ENCODE measurements at places on chromosomes 3 and 15. TPM values are rescaled to one million over a fixed set of nuclear protein-coding genes. Genes with fewer than 3 reads are reported as not detected.

DNA sequence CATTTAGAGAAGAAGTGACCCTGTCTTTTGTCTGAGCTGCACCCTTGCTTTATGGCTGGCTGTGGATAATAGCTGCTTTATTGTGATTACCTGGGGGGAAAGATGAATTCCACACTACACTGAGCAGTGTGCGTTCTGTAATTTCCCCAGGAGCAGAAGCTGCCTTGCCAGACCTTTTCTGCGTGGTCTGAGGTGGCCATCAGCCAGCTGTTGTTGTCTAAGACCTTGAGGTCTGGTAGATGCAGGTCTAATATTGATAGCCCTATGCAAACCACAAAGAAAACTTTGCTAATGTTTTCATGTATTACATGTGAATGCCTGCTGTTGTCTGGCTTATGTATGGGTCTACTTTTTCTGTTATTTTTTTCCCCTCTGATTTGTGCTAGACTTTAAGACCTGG is 144.6 kb downstream of the THSD4 start:
- no peaks in the 10 kb centered on the region for H3K36me3 ChIP-seq
- DNase-seq, result no peak
- H3K27ac ChIP-seq, result no peak overlapping the region
- no peak overlapping the region for H3K4me3 ChIP-seq
- no peaks in the 10 kb centered on the region for H3K27me3 ChIP-seq
- no peaks in the 10 kb centered on the region for H3K4me1 ChIP-seq

- H3K4me3 ChIP-seq, result no peak overlapping the region
- H3K27me3 ChIP-seq, result no peaks in the 10 kb centered on the region
- no peak for DNase-seq
- H3K36me3 ChIP-seq, result no peaks in the 10 kb centered on the region
Observed at GRCh38 chr3:30331519-30331918, 274.9 kb upstream of the TGFBR2 start.

The ZNF80 gene
- total RNA-seq, result 0.74 TPM

- no peak for DNase-seq
- no peaks in the 10 kb centered on the region for H3K27me3 ChIP-seq
Observed at GRCh38 chr3:84510007-84510406, 448.8 kb upstream of the CADM2 start.

DNA sequence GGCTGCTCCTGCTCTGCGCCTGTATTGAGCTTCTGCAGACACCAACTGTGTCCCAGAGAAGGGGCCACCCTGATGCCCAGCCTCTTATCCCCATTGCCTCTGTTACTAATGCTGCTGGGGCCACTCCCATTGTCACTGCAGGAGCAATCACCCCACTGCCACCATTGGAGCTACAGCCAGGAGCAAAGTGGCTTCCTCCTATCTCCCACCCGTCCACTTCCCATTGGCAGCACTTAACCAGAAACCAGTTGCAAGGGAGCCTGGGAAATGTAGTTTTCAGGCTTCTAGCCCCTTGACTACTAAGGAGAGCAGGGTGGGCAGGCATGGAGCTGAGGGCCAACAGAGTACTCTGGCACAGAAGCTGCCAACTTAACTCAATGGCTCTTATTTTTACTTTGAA is 55.9 kb upstream of the KLF13 start:
- H3K27ac ChIP-seq, result no peak overlapping the region
- peak; percentile 77 for DNase-seq
- no peak overlapping the region for H3K4me3 ChIP-seq
- H3K4me1 ChIP-seq, result peaks cover 8% of the 10 kb centered on the region
- no peaks in the 10 kb centered on the region for H3K36me3 ChIP-seq

GRCh38 chr3:174322789-174323188 is 536.3 kb upstream of the NAALADL2 start:
- no peak overlapping the region for H3K27ac ChIP-seq
- no peaks in the 10 kb centered on the region for H3K36me3 ChIP-seq

DNA sequence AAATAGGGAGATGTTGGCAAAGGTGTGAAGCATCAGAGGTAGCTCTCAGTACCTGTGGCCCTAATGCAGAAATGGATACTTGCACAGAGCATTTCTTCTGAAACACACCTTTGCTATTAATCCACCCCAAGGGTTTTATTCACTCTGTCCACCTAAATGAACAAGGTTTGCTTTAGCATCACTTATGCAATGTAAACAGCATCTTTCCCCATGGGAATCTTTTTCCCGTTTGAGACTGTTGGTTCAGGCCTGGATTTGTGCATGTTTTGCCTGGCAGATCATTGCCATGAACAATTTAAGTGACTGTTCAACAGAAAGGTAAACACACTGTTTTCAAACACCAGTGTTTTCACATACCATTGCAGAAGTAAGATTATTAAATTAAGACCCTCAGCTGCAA is 508.3 kb downstream of the SOX2 start:
- H3K4me3 ChIP-seq, result no peak overlapping the region
- no peaks in the 10 kb centered on the region for H3K36me3 ChIP-seq
- no peak overlapping the region for H3K27ac ChIP-seq
- H3K4me1 ChIP-seq, result no peaks in the 10 kb centered on the region
- no peak for DNase-seq

- no peak overlapping the region for H3K4me3 ChIP-seq
- no peaks in the 10 kb centered on the region for H3K36me3 ChIP-seq
- no peak for DNase-seq
- H3K4me1 ChIP-seq, result peaks cover 11% of the 10 kb centered on the region
- no peak overlapping the region for H3K27ac ChIP-seq
- H3K27me3 ChIP-seq, result no peaks in the 10 kb centered on the region
Observed at GRCh38 chr15:78570710-78571109, 5.4 kb downstream of the CHRNA5 start.

DNA sequence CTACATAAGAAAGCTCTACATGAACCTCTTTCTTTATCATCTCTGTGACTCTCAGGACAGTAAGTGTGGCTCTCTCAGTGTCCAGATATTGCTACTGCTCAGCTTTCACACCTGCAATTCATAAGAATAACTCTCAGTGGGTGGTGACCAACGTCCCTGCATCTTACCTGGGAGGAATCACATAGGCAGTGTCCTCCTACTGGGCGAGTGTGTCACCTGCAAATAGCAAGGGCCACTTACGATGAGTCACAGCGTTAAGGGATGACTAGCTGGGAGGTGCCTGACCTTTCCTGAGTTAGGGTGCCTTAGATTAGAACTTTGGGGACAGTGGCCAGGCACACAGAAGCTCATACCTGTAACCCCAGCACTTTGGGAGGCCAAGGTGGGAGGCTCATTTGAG is 90.8 kb upstream of the C3orf80 start:
- H3K27ac ChIP-seq, result no peak overlapping the region
- no peak for DNase-seq
- H3K36me3 ChIP-seq, result no peaks in the 10 kb centered on the region
- H3K4me3 ChIP-seq, result no peak overlapping the region

The MEF2A gene
- total RNA-seq, result 51.3 TPM

DNA sequence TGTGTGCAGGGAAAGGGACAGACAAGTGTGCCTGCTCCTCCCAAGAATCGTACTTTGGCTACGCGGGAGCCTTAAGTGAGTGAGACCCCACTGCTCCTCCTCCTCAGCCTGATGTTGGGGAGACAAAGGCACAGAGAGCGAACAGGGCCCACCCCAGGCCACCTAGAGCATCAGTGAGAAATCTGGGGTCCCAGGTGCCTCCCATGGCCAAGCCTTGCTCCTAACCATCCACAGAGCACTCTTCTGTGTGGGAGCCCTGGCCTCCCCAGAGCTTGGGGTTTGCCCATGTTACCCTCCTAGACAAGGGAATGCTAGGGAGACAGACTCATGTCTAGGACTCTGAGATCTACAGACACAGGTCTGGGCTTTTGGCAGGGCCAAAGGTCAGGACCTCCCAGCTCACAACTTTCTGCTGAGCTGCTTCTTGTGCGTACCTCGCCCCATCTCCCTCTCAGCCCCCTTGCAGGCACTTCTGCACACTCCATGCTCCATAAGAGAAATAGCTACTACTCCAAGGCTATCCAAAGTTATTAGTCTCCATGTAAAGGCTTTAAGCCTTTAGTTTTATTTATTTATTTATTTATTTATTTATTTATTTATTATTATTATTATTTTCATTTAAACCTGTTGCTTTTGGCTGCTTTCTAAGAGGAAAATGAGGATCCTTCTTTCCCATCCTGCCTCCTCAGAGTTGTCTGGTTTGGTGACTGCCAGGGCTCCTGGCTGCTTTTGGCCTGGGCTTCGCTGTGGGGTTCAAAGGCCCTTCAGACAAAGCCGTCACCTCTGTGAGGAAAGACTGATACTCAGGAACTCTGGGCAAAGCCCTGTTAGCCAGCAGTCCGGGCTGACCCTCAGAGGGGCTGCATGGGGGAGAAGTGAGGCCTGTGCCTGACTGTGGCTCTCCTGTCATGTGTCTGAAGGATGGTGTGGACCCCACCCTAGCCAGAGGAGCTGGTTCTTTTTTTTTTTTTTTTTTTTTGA is 32.8 kb upstream of the TOPBP1 start:
- no peak overlapping the region for H3K4me3 ChIP-seq
- no peaks in the 10 kb centered on the region for H3K4me1 ChIP-seq
- no peaks in the 10 kb centered on the region for H3K27me3 ChIP-seq
- H3K36me3 ChIP-seq, result no peaks in the 10 kb centered on the region
- H3K27ac ChIP-seq, result no peak overlapping the region
- peak; percentile 82 for DNase-seq

GRCh38 chr3:186998937-186999368 is 68.6 kb downstream of the ST6GAL1 start:
- H3K27me3 ChIP-seq, result no peaks in the 10 kb centered on the region
- no peaks in the 10 kb centered on the region for H3K4me1 ChIP-seq
- DNase-seq, result no peak
- no peak overlapping the region for H3K4me3 ChIP-seq

The C3orf70 gene
- total RNA-seq, result 5.6 TPM

GRCh38 chr3:54760201-54760600 is 167.7 kb downstream of the LRTM1 start:
- H3K36me3 ChIP-seq, result no peaks in the 10 kb centered on the region
- no peak overlapping the region for H3K4me3 ChIP-seq
- no peaks in the 10 kb centered on the region for H3K27me3 ChIP-seq
- no peak overlapping the region for H3K27ac ChIP-seq
- no peaks in the 10 kb centered on the region for H3K4me1 ChIP-seq

The GUCA1C gene
- not detected for total RNA-seq

DNA sequence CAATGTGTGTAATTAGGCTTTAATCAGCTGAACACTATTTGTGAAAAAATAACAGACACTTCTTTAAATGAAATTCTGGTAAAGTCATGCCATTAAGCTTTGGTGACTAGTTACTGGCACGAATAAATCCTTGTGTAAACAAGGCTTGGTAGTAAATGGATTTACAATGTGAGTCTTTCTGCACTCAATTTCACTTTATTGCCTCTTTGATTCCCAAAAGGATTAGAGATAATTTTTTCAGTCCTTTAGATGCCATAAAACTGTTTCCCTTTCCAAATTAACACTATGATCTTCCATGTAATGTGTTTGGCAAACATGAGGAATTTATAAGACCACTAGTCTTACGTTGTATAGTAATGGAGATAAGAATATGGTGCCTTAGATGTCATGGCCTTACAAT is 339.5 kb upstream of the DNAJC19 start:
- H3K27ac ChIP-seq, result no peak overlapping the region
- H3K4me3 ChIP-seq, result no peak overlapping the region
- no peak for DNase-seq
- no peaks in the 10 kb centered on the region for H3K36me3 ChIP-seq

DNA sequence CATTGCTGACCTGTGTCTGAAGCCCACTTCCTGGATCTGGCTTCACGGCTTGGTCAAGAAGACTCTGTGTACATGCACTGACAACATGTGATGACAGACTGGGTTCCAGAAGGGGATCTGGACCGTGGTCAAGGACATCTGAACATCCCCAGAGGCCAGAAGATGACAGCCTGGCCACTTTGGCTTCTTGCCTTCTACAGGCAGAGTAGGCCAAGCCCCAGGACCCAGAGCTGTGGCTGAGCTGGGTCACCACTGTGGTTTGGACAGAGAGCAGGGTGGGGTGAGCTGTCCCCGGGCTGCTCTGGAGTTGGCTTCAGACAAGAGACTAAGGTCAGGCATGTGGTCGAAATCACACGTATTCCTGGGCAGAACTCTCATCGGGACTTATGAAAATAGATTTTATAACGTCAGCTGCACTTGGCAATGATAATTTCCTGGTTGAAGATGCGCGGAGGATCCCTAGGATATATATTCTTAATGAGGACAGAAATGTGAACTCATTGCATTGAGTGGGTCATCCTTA is 114.1 kb upstream of the FRMD4B start:
- H3K4me1 ChIP-seq, result no peaks in the 10 kb centered on the region
- H3K27me3 ChIP-seq, result no peaks in the 10 kb centered on the region
- no peak overlapping the region for H3K27ac ChIP-seq
- H3K4me3 ChIP-seq, result no peak overlapping the region

GRCh38 chr15:31358163-31358562 is 31.5 kb downstream of the KLF13 start:
- H3K27me3 ChIP-seq, result no peaks in the 10 kb centered on the region
- H3K4me1 ChIP-seq, result peaks cover 100% of the 10 kb centered on the region
- no peak overlapping the region for H3K4me3 ChIP-seq
- no peak overlapping the region for H3K27ac ChIP-seq
- H3K36me3 ChIP-seq, result no peaks in the 10 kb centered on the region

GRCh38 chr15:34609102-34610057 is 25.9 kb upstream of the GOLGA8B start:
- no peak for DNase-seq
- no peaks in the 10 kb centered on the region for H3K36me3 ChIP-seq
- no peak overlapping the region for H3K27ac ChIP-seq
- H3K27me3 ChIP-seq, result no peaks in the 10 kb centered on the region
- no peaks in the 10 kb centered on the region for H3K4me1 ChIP-seq

The FGF12 gene
- total RNA-seq, result 1.5 TPM

The STOML1 gene
- total RNA-seq, result 15.0 TPM

- no peak overlapping the region for H3K27ac ChIP-seq
- no peaks in the 10 kb centered on the region for H3K27me3 ChIP-seq
- DNase-seq, result no peak
- H3K4me1 ChIP-seq, result no peaks in the 10 kb centered on the region
- no peaks in the 10 kb centered on the region for H3K36me3 ChIP-seq
Observed at GRCh38 chr3:131794766-131795388, 239.9 kb downstream of the CPNE4 start.

DNA sequence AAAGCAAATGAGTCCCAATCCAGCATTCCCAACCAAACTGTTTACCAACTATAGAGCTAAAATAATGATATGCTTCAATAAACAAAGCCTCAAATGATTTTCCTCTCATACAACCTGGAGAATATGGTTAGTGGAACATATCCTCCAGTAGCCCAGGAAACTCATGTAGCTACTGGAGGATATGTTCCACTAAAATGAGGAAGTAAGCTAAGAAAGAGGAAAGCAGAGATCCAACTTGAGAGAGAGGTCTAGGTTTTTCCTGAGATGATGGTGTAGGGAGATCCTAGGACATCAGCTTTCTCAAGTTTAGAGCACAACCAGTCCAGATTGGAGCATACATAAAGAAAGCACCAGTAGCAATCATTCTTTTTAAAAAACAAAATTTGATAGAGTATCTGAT is 44.6 kb upstream of the SLC4A7 start:
- no peaks in the 10 kb centered on the region for H3K36me3 ChIP-seq
- no peak for DNase-seq
- no peak overlapping the region for H3K27ac ChIP-seq

The GXYLT2 gene
- total RNA-seq, result 10.1 TPM

- H3K27ac ChIP-seq, result no peak overlapping the region
- H3K4me1 ChIP-seq, result no peaks in the 10 kb centered on the region
- H3K4me3 ChIP-seq, result no peak overlapping the region
Observed at GRCh38 chr3:148379763-148380382, 317.8 kb upstream of the AGTR1 start.

All from vagina (tissue), 2 donors.